WERI-Rb-1 (cell line): ENCODE measurements at places on chromosomes 7 and 10.
A peak's percentile ranks its signal among the peaks of the same experiment; 100 is the strongest.

DNA sequence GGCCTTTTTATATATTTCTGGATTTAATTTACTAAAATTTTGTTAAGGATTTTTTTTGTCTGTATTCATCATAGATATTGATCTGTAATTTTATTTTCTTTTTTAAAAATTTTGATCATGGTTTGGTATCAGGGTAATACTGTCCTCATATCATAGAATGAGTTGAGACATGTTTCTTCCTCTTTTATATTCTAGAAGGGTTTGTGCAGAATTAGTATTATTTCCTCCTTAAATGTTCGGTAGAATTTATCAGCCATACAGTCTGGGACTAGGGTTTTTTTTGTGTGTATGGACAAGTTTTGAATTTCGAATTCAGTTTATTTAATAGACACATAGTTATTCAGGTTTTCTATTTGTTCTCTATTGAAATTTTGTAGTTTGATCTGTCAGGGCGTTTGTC, 54.0 kb downstream of the SHOC2 start:
- DNase-seq, result no peak

- DNase-seq, result no peak
These were observed 358.8 kb downstream of the SUGCT start for GRCh38 chr7:40493609-40494051.

GRCh38 chr10:17407047-17407446, 47.3 kb downstream of the ST8SIA6 start:
- DNase-seq, result no peak

- no peak for DNase-seq
These were observed 63.7 kb upstream of the PLXNA4 start for GRCh38 chr7:132639983-132640382.

DNA sequence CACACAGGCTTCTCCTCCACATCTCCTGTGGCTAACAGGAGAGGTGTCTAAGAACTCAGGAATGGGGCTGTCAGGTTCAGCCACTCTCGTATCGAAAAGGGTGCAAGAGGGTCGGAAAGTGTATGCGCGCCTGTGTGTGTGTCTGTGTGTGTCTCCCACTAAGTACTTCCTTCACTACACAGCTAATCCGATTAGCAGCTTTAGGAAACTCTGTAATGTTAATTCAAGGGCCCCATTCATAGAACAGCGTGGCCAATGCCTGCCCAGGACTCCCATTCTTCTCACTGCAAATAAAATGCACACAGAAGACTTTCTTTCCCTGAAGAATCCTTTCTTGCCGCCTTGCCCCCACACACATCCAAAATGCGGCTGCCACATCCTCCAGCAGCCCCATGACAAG, 39.9 kb downstream of the TLL2 start:
- peak; percentile 76 for DNase-seq

DNA sequence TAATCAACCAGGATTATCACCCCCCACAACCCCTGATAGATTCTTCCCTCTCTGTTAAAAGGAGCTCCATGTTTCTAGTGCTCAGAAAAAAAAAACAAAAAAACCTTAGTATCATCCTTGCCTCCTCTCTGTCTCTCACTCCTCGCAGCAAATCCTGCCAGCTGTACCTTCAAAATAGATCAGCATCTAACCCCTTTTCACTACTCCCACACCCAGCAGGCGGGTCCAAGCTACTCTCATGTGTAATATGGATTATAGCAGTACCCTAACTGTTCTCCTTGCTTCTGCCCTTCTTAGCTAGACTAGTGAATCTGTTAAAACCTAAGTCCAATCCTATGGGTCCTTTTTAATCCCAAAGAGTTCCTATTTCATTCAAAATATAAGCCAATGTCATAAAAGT, 667.4 kb downstream of the MAGI2 start:
- DNase-seq, result no peak

DNA sequence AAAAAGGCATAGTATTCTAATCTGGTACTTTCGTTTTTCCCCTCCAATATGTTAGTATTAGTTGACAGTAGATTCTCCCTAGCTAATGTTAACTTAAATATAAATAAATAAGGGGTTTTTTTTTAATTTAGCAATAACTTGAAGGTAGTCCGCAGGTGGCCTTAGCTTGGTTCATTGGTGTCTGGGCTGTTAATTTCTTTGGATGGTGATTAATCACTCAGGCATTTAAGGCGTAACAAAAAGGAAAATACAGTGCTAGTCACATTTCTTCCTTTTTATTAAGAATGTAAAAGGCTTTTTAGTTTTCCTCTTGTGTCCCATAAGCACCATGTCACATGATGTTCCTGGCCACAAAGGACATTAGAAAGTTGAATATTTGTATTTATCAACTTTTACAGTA, 161.0 kb upstream of the POT1 start:
- no peak for DNase-seq
